HCEC 1CT (cell line): ENCODE measurements at places on chromosomes 6 and 20.

DNA sequence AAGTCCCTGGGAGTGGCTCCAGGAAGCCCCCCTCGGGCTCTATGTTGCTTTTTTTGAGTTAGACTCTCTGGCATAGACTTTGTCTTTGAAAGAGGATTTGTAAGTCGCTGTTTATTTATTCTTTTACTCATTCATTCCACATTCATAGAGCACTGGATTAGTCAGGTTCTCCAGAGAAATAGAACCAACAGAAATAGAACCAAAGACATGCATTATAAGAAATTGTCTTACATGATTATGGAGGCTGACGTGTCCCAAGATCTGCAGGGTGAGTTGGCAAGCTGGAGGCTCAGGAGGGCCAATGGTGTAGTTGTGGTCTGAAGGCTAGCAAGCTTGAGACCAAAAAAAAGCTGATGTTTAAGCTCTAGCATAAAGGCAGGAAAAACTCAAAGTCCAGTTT lies 98.3 kb upstream of the CHD6 start:
- peak; percentile 28 for DNase-seq

GRCh38 chr6:101853231-101854085 lies 459.9 kb downstream of the GRIK2 start:
- no peak for DNase-seq

DNA sequence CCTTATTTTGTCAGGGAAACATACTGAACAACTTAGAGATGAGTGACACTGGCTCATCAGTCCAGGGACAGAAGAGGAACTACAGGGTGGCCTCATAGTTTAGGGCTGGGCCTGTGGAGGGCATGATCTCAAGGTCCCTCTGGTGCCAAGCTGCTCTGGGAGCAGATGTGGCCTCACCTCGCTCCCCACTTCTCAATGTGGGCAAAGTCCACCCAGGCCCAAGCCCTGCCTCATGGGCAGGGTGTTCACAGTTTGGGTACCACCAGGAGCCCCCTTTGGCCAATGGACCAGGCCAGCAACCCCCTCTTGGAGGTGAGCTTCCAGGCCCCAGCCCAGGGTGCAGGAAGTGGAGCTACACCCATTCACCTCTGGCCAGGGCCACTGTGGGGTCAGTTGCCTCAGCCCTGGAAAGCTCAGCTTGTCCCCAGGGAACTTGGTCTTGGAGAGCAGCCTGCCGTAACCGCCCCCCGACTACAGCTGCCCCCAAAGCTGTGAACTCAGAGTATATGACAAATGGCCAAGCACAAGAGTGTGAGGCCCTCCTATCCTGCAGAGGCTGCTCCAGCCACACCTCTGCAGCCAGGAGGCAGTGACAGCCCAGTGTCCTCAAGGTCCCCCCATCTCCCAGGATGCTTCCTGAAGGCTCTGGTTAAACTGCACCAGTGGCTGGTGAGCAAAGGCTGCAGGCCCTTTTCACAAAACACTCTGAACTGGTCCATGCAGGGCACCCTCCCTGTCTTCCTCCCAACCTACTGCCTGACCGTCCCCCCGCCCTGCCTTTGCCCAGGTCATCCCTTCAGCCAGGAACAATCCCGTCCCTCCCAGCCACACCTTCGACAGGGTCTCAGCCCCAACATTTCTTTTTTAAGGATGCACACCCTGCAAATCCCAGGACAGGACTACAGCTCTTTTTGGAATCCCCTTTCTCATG lies 3.6 kb downstream of the ADISSP start:
- DNase-seq, result no peak

DNA sequence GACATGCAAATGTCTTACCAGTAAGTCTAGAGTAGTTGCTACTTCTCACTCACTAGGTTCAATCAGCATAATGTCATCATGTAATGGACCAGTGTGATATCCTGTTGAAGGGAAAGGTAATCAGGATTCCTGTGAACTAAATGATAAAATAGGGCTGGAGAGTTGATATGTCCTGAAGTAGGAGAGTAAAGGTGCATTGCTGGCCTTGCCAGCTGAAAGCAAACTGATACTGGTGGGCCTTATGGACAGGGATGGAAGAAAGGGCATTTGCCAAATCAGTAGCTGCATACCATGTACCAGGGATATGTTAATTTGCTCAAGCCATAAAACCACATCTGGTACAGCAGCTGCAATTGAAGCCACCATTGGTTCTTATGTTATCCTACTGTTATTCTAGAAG lies 37.5 kb upstream of the IYD start:
- no peak for DNase-seq

GRCh38 chr20:38460040-38460623 lies 12.5 kb upstream of the RALGAPB start:
- peak; percentile 72 for DNase-seq

DNA sequence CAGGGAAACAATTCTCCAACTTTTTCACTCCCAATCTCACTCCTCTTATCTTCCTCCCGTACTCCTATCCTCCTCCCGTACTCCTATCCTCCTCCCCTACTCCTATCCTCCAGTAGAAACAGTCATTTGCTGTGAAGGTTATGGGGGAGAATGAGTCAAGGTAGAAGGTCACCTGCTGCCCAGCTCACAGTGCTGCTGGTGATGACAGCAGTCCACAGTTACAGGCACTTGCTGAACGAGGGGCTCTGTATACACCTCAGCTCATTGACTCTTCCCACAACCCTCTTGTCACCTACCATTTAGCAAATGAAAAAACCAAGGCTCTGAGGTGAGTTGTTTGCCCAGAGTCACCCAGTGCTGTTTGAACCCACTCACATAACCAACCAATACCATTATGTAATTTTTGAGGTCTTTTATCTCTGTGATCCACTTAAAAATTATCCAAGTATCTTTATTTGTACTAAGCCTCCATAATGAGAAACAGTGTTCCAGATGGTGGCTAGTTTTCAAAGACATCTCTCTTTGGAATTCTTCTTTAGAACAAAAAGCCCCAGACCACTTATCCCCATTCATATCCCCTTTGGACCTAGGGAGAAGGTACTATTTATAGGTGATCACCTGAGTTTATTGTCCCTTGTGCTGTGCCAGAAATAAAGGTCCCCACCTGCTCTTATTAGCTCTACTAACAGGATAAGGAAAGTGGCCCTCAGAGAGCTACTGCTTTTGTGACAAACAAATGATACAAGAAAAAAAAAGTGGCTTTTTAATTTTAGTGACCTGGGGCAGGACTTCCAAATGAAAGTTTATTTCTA lies 53.2 kb downstream of the PTPN1 start:
- no peak for DNase-seq

- DNase-seq, result no peak
Observed at GRCh38 chr6:14429396-14429795, 311.8 kb downstream of the CD83 start.

DNA sequence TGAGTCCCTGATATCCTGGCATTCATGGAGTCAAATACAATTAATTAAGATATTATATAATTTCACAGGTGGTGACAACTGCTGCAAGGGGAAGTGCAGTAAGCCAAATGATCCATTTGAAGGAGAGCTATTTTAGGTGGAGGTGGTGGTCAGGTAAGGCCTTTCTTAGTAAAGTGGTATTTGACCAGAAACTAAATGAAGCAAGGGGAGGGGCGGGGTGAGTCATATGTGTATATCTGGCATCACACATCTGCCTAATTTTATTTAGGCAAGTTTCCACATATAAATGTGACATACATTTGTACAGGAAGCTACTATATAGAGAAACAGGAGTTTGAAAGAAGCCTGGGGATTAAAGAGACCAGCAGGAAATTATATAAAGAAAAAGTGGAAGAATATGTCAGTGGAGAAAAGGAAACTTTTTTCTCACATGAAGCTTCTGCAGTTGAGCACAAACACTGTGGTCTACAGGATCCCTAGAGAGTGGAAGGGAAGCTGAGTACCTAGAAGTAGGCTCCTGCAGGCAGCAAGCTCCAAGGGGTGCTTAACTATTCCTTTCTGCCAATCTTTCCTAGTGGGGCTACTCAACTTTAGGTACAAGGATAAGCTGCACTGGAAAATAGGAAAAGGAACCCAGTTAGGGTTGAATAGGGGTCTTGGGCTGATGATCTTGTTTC lies 99.6 kb downstream of the OGFRL1 start:
- no peak for DNase-seq

DNA sequence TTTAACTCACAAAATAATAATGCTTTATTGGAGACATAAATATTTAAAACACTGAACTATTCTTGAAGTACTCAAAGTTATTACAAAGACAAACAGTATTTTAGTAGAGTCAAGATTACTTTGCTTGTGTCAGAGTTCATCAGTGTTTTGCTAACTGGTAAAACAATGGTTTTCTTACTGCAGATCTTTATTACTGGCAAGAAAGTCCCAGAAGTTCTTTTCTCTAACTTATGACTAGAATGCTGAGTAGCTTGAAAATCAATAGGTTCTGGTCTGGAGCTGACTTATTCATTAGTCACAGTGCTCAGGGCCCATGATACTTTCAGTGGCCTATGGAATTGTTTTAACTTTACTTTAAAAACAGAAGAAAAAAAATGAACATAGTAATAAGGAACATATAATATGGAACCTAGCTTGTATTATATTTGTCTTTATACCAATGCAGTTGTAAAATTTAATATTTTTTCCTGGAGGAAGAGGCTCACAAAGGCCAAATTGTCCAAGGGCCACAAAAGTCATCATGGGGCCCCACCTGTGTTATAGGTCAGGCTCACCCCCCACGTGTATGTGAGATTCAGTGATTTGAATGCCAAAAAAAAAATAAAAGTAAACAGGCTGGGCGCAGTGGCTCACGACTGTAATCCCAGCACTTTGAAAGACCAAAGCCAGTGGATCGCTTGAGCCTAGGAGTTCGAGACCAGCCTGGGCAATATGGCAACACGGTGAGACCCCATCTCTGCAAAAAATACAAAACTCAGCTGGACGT lies 53.3 kb downstream of the PLEKHG1 start:
- DNase-seq, result no peak

GRCh38 chr6:45605971-45606370 lies 228.2 kb upstream of the SUPT3H start:
- DNase-seq, result no peak
